Esophagus squamous epithelium (tissue), 5 donors: ENCODE measurements at places on chromosomes 2 and 18. TPM values are rescaled to one million over a fixed set of nuclear protein-coding genes. Genes with fewer than 3 reads are reported as not detected.

Gene CROCC2
- total RNA-seq: not detected

DNA sequence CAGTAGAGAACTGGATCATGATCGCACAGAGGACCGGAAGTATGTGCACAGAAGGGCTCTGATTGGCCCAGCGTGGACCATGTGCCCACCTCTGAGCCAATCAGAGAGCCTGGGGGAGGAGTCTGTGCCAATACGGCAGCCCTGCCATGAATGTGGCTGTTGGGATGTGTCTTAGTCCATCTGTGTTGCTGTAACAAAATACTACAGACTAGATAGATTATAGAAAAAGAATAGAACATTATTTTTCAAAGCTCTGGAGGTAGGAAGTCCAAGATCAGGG is 132.0 kb downstream of the NDUFA10 start:
- DNase-seq: no peak

DNA sequence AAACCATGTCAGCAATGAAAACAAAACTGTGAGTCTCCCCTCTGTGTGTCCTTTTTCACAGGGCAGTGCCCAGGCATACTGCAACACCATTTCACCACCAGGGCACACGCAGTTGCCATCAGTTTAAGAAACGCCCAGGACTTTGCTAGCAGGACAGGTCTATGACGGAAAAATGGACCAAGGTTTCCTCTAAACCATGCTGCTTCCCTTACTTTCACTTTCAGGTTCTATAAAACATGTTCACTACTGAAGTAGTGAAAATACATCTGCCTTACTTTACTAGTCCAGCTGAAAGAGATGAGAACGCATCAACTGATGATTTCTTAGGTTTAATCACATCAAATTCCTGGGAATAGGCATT is 110.5 kb downstream of the TCF4 start:
- DNase-seq: no peak

GRCh38 chr2:86570059-86570458 is 6.8 kb upstream of the CHMP3 start:
- no peak for DNase-seq

DNA sequence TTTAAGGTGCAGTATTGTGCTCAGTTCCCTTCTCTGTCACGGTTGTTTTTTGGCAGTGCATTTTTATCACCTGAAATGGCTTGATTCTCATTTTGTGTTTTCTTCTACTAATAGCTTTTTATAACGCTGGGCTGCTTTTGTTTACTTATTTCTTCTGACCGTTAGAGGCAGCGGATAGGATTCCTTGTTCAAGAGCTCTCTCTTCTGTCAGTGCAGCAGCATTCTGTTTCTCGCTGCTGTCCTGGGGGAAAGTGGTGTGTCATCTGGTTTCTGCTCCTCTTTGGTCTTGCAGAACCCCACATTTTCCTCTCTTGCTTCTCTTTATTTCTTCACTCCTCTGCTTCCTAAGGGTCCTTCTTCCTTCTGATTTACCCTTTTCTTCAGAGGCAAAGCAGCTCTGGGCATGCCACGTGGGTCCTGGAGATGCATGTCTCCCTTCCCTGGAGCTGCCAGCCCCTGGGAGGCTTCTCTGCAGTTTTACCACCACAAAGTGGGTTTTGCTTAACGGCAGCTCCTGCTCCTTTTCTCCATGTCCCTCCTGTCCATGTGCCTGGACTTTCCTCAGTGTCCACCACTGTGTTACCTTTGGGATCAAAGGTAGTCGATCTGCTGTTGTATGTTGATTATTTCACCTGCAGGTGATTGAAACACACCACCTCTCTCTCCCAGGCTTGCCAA is 47.3 kb upstream of the SNTG2 start:
- DNase-seq: no peak

GRCh38 chr2:200300638-200301314 is 5.7 kb upstream of the SPATS2L start:
- DNase-seq: no peak

- no peak for DNase-seq
Measured at GRCh38 chr2:98335271-98335670, 11.0 kb upstream of the CNGA3 start.

- no peak for DNase-seq
Measured at GRCh38 chr2:53969968-53970723, 647 bp downstream of the PSME4 start.
